ENCODE measurements at places on chromosomes 2 and 18.
A peak's percentile ranks its signal among the peaks of the same experiment; 100 is the strongest.

GRCh38 chr18:11324956-11325882 lies 175.8 kb upstream of the PIEZO2 start:
- DNase-seq = no peak

GRCh38 chr2:147989809-147990403 lies 30.6 kb downstream of the ORC4 start:
- DNase-seq = no peak

- no peak for DNase-seq
These were observed 125.8 kb downstream of the GALNT14 start for GRCh38 chr2:31012406-31012805.

DNA sequence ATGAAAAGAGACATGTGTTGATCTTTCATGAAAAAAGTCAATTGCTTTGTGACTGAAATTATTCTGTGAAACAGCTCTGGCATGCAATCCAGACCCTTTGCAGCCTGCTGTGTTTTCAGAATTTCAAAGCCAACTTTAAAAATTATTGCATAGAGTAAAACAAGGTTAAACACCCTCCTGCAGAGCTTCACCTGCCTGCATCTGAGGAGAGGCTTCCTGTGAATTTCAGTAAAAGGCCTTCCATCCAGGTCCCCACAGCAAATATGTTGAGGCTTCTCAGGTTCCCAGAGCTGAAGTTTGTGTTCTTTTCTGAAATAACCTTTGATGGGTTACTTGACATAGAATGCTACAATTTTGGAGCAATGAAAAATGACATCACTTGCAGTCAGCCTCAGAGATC lies 4.1 kb downstream of the XIRP2 start:
- no peak for DNase-seq

GRCh38 chr2:206555721-206556120 lies 86.6 kb upstream of the FAM237A start:
- no peak for DNase-seq

DNA sequence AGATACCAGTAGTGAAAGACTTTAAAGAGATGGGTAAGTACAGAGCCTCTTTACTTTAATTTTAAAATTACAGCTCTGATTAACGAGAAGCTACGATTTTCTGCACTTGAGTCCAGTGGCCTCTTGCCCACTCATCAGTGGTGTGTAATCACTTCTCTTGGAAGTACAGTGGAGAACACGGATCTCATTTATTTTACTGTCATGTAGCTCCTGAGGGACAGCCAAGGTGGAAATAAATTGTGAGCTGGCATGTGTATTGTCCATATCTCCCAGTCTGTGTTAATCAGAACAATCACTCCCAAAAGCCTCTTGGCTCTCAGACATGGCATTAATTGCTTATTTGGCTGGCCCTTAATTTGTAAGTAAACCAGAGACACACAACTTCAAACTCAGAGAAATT lies 69.4 kb downstream of the LOXHD1 start:
- no peak for DNase-seq

DNA sequence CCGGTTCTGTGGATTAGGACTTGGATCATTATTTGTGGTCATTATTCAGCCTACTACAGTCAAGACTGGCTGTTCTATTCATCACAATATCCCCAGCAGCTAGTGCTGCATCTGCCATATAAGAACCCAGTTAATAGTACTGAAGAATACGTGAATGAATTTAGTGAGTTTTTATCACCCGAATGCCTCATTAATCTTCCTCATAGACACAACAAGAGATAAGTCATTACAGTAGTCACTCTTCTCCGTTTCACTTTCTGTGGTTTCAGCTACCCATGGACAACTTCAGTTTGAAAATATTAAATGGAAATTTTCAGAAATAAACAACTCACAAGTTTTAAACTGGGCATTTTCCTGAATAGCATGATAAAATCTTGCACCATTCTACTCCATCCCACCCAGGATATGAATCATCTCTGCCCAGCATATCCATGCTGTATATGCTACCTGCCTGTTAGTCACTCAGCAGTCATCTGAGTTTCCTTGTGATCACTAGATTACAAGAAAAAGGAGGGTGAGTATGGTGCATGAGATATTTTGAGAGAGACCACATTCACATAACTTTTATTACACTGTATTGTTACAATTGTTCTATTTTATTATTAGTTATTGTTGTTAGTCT lies 363.7 kb upstream of the CHAC2 start:
- no peak for DNase-seq

GRCh38 chr2:2550856-2551255 lies 219.8 kb upstream of the MYT1L start:
- DNase-seq = no peak

DNA sequence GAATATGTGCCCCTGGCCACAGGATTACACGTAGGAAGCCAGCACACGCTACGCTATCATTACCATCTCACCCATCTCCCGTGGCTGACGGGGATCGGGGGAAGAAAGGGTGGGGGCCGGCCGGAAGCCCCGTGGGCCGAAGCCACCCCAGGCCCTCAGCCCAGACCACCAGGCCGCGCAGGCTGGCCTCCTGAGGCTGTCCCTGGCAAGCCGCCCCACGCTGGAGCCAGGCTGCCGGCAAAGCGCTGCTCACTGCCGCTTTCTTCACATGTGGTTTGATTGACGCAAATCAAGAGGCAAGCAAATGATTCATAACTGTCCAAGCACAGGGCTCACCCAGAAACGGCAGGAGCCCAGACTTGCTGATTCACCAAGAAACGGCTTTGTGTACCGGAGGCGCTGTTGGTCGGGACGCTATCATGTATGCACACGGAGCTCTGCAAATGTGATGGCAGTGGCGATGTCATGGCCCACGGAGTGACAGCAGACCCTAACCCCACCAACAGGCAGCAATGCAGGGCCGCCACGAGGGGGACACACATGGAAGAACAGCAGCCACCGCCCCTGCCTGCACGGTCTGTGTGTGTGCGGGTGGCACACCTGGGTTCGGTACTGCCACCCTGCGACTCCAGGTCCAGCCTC lies 125.7 kb downstream of the HDAC4 start:
- peak; percentile 59 for DNase-seq

- DNase-seq = peak; percentile 44
These were observed 339.8 kb downstream of the CYP26B1 start for GRCh38 chr2:71807581-71808451.

- DNase-seq = no peak
These were observed 144.4 kb downstream of the THSD7B start for GRCh38 chr2:136909777-136910176.

DNA sequence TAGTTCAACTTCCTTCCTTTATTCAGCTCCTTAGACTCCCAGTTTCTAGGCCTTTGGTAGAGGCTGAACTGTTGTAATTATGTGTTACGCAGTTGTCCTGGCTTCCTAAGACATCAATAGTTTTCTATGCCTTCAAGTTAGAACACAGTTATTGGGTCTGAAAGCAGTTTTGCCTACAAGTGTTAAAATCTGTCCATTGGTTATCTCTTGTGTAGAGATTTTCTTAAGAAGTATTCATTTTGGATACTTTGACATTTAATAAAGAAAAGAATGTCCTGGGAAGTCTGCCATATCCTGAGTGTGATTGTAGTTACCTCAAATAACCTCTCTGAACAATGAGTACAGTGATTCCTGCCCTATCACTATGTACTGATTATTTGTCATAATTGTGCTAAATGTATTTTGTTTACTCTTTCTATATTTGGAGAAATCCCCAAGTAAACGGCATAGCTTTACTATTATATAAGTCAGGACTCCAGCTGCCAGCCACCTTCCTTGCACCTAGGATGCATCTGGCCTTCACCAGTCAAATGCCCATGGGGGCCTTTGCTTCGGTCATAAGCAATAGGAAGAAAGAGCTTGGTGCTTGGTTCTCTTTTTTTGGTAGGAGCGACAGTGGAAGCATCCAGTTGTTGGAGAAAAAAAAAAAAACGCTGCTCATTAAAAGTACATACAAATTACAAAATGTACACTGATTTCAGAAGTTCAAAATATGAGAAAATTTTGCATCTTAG lies 449.5 kb upstream of the PKDCC start:
- no peak for DNase-seq

DNA sequence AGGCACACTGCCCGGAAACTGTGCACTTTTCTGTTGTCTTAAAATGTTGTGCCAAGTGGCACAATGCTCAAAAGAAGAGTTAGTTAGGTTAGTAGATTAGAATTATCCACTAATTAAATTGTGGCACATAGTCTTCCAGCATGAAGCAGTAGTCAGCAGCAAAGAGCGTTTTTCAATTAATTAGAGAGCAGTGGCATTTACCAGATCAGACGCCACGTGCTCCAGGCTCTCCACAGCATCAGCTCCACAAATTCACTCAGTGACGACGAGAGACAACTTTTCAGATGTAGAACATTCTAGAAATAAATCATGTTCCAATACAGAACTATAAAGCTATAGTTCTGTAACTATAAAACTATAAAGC lies 16.4 kb upstream of the RTTN start:
- no peak for DNase-seq

- DNase-seq = no peak
These were observed 11.6 kb upstream of the RBFA start for GRCh38 chr18:80022613-80023012.

GRCh38 chr18:45938488-45938935 lies 28.6 kb downstream of the EPG5 start:
- DNase-seq = no peak

- DNase-seq = no peak
These were observed 20.2 kb downstream of the ZNF516 start for GRCh38 chr18:76474824-76475223.

- DNase-seq = no peak
These were observed 46.5 kb downstream of the RNF144A start for GRCh38 chr2:6963727-6964126.

DNA sequence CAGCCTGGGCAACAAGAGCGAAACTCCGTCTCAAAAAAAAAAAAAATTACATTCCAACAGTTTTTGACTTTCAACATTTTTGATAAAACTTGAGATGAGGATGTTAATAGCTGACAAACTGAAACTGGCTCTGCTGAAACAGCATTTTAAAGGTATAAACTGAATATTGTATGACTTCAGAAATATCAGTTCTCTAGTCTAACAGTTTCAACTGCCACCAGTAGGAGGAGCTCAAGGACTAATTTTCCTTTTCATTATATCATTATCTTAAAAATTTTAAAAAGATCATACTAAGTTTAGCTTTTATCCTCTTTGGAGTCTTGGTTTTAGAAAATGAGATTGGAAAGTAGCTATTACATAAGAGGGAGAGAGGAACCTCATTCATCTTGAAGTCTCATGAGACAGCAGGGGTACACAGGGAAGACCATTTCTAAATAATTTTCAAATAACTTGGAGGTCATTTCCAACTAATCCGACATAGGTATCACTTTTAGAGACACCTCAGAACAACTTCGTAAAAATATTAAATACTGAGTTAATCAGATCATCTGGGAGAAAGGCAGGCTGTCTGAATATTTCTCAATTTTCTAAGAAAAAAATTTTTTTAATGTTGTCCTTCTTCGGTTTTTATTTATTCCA lies 37.6 kb upstream of the MCM6 start:
- DNase-seq = no peak

DNA sequence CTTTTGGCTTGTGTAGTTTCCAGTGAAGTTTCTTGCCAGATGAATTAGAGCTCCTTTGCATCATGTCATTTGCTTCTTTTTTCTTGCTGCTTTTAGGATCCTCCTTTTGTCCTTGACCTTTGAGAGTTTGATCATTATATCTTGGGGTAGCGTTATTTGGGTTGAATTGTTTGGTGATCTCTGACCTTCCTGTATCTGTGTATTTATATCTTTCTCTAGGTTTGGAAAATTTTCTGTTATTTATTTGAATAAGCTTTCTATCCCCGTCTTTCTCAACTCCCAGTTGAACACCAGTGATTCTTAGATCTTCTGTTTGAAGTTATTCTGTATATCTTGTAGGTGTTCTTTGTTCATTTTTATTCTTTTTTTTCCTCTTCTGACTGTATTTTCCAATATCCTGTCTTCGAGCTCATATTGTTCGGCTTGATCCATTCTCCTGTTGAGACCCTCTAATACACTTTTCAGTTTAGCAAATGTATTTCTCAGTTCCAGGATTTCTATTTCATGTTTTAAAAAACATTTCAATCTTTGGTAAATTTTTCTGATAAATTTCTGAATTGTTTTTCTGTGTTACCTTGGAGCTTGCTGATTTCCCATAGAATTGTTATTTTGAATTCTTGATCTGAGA lies 20.8 kb downstream of the GALNT1 start:
- no peak for DNase-seq

DNA sequence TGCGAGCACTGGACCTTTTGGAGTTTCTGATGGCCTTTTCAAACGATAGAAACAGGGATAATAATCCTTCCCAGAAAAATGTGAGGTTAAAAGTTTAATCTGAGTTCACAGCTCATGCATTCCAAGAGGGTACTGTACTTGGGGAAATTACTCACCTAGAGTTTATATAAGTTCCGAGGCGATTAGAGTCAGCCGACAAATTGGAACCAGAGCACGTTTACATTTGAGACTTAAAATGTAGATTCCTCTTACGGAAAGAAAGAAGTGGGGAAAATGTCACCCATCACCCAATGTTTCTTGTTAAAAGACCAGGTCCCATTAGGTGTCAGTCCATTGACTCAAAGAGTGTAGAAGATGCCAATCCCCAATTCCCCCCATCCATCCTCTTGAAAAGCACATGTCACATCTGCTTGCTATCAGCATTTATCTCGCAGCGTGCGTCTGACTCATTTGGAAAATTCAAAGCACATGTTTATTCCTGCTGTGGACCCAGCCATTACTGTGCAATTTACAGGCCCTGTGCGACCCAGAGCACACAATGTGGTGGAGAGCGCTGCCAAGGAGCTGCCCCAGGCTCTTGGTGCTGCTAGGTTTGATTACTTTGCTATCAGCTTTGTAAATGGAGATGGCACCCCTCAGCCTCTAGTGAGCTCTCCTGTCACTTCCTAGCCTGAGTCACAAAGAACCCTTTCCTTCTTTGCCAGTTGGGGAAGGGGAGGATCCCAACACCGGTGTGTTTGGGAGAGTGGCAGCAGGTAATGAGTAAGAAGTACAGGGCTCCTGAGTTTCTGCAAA lies 104.8 kb downstream of the COLEC12 start:
- DNase-seq = no peak

GRCh38 chr2:71949537-71949798 lies 198.2 kb downstream of the CYP26B1 start:
- DNase-seq = no peak

DNA sequence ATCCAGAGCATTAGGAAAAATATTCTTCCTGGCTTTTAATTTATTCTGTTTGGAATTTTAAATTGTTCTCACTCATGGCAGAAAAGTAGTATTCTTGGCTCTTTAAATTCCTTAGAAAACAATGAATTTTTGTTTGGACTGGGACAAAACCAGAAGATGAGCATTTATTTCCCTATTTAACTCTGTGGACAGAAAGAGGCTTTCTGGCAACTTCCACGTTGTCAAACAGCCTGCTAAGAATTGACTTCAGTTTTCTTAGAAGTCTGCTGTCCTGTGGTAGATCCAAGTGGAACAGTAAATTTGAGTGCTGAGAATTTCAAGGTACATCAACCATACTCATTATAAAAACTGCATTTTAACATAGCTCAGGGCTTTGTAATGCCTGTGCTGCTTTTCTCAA lies 83.8 kb downstream of the MGAT5 start:
- no peak for DNase-seq

- DNase-seq = no peak
These were observed 59.7 kb downstream of the DYSF start for GRCh38 chr2:71513096-71513495.

- no peak for DNase-seq
These were observed 9.7 kb downstream of the PMAIP1 start for GRCh38 chr18:59909289-59910036.

GRCh38 chr2:218957671-218958070 lies 1.8 kb upstream of the CDK5R2 start:
- DNase-seq = no peak

GRCh38 chr2:196618661-196619060 lies 20.9 kb upstream of the CCDC150 start:
- no peak for DNase-seq

- DNase-seq = no peak
These were observed 31.3 kb downstream of the PLB1 start for GRCh38 chr2:28527196-28527595.

GRCh38 chr2:224165901-224166319 lies 126.8 kb upstream of the SERPINE2 start:
- no peak for DNase-seq
